ENCODE measurements at places on chromosomes 11 and 22. TPM values are rescaled to one million over a fixed set of nuclear protein-coding genes. Genes with fewer than 3 reads are reported as not detected.

Gene DGAT2
- total RNA-seq, result 0.73 TPM

Gene KRTAP5-2
- total RNA-seq, result not detected

Gene SMC1B
- not detected for total RNA-seq

Gene OOSP2
- total RNA-seq, result not detected

Gene TMPRSS4
- total RNA-seq, result not detected

DNA sequence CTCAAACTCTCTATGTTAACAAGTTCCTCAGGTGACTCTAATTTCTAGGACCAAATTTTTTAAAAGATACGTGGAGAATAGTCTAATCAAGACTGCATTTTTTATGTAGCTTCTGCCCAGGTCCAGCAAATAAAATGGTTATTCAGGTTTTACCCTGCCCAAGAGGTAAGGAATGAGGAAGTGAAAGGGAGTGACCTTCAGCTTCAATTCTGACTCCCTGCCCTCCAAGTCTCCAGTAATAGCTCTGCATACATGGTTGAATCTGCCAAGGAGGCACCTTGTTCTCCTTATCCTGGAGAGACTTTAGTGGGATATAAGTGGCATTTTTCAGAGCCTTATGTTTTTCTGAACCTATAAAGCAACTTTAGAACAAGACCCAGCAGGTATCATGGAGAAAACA is 15.5 kb downstream of the MUC15 start:
- DNase-seq, result no peak

DNA sequence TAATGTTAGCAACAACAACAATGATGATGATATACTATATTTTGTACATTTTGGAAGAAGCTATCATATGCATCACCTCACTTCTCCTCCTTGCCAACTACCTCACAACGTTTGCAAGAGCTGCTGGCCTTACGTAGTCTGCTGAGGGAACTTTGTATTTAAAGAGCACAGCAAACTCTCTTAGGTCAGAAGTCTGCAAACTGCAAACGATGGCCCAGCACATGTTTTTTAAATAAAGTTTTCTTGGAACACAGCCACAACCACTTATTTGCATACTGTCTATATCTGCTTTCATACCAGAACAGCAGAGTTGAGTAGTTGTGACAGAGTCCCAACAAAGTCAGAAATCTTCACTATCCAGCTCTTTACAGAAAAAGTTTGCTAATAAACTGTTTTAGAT is 261.7 kb downstream of the TENM4 start:
- no peak for DNase-seq

DNA sequence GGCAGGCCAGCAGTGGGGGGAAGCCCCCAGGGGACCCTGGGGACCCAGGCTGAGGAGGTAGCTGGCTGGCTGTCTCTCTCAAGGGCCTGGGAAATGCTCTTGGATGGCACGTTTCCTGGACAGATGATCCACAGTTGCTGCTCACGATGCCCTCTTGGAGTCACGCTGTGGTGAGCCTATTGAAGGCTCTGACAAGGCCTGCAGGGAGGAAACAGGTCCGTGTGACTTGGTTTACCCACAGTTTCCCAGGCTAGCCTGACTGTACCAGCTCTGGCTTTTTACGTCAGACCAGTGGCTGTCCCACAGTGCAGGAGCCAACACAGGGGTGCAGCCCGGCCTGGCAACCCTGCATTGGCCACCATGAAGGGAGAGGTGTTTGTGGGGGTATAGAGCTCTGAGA is 29.2 kb upstream of the PPARA start:
- no peak for DNase-seq

DNA sequence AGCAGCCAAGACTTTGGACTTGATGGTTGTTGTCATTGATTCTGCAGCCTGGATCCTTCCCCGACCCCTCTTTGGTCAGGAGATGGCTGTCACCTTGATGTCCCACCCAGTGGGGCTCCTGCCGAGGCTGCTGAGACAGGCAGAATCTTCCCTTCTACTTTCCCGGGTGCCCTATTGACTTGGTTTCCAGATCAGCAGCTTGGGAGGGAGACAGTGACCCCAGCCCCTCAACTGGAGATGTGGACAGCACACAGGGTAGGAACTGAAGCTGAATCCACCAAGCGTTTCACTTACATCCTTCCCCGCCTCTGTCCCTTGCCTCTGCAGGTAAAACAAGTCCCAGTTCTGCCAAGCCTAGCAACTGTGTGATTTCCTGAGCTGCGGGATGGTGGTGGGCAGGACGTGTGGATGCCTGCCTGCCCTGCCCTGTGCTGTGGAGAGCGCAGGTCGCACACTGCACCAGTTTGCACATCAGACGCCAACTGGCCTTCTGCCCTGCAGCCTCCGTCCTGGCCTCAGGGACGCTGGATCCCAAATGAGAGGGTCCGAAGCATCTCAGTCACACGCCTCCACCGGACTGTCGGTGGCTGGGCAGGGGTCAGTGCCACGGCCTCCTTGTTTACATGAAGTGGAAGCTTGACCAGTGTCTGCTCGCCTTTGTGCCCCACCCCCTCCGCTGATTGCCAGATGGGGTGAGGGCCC is 34.6 kb downstream of the FAM83F start:
- no peak for DNase-seq

GRCh38 chr22:34414467-34415440 is 494.5 kb upstream of the LARGE1 start:
- DNase-seq, result peak; percentile 6

DNA sequence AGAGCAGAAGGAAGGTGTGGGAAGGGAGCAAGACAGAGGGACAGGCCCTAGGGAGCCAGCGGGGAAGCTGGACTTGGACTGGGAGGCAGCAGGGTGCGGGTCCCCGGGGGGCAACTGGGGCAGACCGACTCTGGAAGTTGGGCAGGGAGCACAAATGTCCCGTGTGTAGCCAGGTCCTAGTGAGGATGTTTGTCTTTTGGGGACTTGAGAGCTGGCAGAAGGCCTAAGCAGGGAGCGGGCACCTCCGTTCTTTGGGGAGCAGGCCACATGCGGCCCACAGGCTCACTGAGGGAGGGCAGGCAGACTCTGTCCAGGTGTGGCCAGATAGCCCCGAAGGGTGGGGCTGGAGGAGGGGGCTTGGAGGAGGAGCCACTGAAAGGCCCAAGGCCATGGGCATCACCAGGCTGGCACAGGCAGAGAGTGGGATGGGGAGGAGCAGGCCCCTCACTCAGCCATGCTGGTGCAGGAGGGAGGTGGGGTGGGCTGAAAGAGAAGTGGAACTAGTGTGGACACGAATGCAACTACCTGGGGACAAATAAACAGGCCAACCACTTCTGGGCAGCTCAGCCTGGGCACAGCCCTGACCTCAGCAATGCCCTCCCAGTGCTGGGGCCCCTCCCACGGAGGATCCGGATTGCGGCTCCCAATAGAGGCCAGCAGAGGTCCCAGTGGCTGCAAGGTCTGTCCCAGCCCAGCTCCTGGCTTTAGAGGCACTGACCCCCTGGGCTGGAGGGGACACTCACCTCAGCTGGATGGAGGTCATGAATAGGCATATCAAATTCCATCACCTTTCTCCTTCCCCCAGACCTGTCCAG is 1.3 kb upstream of the SCARF2 start:
- DNase-seq, result no peak

DNA sequence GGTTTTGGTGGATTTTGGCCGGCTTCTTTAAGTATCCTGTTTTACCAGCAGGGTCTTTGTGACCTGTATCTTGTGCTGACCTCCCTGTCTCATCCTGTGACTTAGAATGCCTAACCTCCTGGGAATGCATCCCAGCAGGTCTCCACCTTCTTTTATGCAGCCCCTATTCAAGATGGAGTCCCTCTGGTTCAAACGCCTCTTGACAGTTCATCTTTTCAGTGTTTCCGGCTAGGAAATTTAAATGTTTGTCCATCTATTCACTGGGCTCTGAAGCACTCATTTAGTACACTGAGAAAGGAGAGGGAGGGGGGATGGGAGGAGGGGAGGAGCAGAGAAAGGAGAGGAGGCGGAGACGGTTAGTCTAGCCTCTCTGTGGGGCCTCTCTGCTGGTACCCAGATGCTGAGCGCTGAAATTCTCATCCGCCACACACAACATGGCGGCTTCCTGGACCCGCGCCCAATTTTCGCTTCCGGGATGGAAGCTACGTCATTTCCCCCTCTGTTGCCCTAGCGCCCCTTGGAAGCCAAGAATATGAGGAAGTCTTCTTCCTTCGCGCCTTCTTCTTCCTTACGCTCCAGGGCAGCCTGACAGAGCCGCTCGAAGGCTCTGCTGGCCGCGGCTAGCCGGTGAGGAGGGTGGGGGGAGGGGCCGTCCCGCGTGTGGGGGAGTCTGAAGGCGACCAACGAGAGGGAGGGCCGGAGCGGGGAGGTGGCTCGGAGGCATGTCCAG is 69.0 kb upstream of the SYT13 start:
- DNase-seq, result peak; percentile 55

DNA sequence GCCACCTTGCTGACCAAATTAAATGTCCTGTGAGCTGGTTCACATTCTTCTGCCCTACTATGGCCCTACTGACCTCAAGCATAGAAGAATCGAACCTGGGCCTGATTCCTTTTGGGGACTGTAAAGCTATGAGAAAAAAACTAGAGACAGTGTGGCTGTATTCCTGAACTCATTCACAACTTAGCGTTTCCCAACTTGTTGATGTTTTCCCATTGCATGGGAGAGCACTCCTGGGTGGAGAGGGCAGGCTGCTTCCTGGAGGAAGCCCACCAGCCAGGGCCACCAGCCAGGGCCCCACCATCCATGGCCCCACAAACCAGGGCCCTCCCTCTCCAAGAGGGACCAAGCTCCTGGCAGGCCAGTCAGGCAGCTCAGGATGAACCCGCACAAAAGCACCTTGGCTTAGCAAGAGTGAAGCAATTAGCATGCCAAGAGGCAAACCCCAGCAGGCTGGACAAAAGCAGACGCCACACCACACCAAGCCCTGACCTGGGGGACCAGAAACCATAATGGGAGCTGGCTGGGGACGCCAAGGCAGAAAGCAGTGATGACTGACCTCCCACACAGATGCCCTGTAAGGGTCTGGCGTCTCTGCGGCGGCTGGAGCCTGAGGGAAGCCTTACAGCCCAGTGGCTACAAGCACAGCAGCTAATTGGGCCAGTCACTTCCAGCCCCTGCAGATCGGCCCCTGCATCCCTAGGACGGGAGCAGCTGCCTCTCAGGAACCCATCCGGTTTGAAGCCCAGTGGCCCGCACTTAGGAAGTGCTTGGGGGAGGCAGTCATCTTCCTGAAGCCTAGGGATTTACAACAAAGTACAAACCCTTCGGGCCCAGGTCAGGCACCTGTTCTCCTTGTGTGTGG is 2.1 kb downstream of the CERK start:
- no peak for DNase-seq

- DNase-seq, result no peak
These were observed 121.6 kb downstream of the KCNQ1 start for GRCh38 chr11:2566223-2567025.

GRCh38 chr11:120890609-120891320 is 133.1 kb upstream of the TBCEL start:
- DNase-seq, result no peak

GRCh38 chr11:47950396-47950795 is 30.0 kb upstream of the PTPRJ start:
- no peak for DNase-seq

- DNase-seq, result peak; percentile 50
These were observed 15.2 kb downstream of the SCARF2 start for GRCh38 chr22:20422271-20423007.
